Hypothalamus (tissue), 51 donors: ENCODE measurements at places on chromosomes 5 and 9.

DNA sequence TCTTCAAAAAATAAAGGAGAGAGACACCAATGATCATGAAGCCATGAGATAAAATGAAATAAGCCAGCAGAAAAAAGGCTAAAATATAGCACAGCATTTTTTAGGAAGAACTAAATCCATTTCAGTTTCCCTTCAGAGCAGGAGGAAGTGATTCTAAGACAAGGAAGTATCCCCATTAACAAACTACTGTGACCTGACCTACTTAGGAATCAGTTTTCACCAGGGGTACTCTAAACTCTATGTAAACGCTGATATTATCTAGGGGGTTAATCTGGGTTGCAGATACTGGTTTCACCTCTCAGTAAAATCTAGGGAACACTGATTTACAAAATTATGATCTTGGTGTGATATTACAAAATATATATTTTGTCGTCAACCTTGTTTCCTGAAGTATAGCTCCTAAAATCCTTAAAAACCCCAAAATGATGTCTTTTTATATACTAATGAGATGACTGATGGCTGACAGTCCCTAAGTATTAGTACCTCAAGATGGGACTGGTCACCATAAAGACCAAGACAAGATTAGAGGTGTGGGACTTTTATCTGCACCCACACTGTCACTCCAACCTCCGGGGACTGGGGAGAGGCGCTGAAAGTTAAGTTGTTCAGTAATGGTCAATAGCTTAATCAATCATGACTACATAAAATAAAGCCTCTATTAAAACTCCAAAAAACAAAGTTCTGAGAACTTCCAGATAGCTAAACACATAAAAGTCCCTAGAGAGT is 2.9 kb upstream of the FNBP1 start:
- DNase-seq = no peak

DNA sequence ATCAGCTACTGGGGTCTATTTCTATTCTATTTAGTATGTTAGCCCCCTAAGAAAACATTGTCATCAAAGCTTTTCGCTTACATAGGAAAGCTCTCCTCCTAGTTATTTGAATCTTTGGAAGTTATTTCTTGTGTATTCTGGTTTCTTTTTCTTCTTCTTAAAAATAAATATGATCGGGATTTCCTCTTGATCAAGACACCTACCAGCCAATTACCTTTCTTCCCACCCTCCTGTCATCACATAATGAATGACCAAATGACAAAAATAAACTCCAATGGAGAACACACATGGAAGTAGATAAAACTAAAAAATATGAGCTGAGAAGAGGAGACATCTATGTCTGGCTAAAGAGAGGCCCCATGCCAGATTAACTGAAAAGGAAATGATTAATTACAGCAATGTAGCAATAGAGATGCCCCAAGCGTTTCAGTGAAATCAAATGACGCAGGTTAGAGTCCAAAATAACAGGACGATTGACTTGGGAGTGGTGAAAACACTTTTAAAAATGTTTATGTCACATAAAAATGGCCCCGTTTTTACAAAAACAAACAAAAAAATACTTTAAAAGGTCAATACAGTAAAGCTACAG is 59.5 kb upstream of the PCSK1 start:
- no peak for DNase-seq

DNA sequence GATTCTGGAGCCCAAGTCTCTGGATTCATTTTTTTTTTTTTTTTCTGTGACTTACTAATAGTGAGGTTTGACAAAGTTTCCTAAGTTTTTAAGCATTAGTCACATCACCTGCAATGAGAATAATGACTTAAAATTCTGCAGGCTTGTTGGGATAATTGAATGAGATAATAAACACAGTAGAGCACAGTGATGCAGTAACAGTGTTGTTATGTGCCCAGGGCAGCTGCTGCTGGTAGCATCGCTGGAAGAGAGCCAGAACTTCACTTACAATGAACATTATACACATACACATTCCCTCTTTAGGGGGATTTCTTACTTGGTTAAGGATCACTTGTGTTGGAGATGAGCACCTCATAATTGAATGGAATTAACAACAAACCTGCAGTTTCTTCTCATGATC is 78.9 kb downstream of the ALDH7A1 start:
- DNase-seq = no peak

GRCh38 chr5:169299191-169299662 is 1.7 kb downstream of the SLIT3 start:
- no peak for DNase-seq

DNA sequence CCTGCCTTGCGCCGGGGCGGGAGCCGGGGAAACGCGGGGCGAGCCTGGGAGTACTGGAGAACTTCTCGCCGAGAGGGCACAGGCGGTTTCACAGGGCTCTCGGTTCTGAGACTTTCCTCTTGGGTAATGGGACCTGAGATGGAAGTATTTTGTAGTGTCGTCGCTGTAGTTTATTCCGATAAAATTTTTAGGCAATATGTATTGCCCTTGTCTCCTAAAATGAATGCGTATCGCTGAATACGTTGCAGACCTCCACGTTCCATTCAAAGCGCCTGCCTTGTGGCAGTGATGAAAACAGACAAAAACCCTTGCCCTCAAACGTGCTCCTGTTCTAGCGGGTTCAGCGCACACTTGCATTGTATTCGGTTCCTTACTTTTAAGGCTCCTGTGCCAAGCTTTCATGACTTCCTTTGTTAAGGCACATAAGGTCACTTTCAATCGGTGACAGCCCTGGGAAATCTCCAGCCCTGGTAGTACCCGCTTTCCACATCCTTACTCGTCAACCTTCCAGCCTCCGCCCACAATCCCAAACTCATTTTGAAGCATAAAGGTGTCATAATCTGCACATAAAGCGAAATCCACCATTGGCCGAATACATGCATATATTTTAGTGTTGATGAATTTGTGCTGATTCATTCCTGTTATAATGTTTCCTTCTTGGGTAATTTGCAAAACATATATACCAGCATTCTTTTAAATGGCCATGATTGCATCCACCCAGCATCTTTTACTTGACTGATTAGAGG is 694 bp downstream of the RMI1 start:
- no peak for DNase-seq
